ENCODE measurements at places on chromosomes 7 and 10.

- no peak for DNase-seq
Measured at GRCh38 chr10:52391927-52392602, 78.0 kb downstream of the DKK1 start.

DNA sequence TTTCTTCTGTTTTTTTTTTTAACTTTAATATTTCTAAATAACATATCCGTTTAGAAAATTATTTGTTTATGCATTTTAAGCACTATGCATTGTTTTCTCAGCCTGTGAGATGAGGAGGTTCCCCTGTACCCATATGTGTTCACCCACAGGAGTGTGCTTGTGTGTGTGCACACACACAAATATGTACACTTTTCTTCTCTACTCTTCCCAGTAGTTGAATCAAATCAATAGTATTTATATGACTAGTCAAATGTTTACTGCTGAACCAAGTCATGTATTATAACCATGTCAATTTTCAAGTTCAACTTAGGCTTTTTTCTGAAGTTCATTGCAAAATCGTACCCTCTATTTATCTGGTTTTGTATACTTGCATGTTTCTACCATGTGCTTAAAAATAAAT is 37.3 kb downstream of the HDAC9 start:
- DNase-seq = no peak

DNA sequence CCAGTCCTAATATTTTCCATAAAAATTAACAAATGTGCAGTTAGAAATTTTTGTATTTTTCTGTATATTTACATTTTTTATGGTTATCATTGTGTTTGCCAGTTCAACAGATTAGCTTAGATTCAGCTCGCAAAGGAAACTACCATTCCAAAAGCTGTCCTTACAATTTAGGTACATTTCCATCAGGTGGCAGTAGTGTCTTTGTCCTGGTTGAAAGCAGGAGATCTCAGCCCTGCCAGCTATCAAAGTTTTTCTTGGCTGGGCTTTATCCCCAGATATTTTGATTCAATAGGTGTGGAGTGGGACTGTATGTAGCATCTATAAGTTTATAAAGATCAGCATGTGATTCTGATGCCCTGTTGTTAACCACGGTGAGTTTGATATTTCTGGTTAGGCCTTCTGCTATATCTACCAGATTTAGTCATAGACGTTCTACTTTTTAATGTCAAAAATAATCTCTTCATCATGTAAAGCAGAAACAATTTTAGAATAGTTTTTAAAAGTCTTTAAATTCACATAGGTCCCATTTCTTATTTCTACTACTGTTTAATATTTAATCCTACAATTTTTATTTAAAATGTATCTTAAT is 15.5 kb upstream of the ICA1 start:
- DNase-seq = no peak

- no peak for DNase-seq
Measured at GRCh38 chr7:26454180-26454579, 162.5 kb downstream of the SNX10 start.

DNA sequence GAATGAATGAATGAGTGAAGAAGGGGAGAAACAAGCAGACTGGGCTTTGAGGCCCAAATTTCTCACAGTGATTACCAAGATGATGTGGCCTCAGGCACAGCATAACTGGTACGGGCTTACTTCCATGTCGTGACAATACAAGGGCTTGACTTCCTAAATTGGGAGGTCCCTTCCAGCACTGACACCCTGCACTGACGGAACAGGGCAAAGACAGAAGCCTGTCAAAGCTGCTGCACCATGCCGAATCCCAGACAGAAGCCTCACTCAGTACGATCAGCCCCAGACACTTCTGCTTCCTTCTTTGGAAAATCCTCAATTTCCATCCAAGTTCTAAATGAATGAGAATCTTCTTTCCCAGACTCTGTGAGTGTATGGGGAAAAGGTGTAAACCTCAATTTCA is 51.9 kb downstream of the GNA12 start:
- no peak for DNase-seq

- DNase-seq = no peak
Measured at GRCh38 chr7:12152196-12152918, 58.7 kb upstream of the TMEM106B start.

- DNase-seq = peak; percentile 17
Measured at GRCh38 chr10:34994565-34995142, 95.5 kb downstream of the CUL2 start.

DNA sequence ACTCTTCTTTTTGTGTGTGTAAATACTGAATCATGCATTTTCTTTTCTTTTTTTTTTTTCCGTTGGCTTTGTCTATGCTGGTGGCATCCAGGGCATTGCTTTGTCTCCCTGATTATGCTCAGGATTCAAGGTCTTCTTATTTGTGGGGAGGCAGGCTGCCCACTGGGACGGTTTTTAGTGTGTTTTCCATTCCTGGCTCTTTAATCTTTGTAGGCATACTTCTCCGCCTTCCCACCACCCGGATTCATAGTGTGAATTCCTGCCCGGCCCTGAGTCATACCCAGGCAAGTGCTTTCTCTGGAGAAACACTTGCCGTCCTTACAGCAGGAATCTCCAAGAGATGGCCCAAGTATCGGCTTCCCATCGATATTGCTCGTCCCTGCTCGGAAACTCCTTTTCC is 5.2 kb downstream of the ZNF655 start:
- DNase-seq = no peak

- no peak for DNase-seq
Measured at GRCh38 chr7:127380479-127380878, 12.0 kb downstream of the ZNF800 start.

DNA sequence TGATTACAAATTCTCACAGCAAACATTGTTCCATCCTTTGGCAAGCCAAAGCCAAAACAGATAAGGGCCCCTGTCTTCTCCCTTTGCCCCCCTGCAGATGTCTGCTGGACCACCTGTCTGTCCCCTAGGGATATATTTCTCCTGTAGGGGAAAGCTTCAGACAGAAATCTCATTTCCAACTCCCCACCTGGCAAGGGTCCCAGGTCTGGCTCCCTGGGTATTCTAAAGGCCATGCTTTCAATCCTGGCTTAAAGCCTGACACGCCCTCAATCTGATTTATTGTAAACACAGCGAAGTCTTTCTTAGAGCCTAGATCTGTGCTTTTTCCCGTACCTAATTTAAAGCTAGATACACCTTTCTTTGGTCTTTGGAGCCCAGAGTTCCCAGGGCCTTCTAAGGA is 66.1 kb downstream of the KCNMA1 start:
- no peak for DNase-seq

DNA sequence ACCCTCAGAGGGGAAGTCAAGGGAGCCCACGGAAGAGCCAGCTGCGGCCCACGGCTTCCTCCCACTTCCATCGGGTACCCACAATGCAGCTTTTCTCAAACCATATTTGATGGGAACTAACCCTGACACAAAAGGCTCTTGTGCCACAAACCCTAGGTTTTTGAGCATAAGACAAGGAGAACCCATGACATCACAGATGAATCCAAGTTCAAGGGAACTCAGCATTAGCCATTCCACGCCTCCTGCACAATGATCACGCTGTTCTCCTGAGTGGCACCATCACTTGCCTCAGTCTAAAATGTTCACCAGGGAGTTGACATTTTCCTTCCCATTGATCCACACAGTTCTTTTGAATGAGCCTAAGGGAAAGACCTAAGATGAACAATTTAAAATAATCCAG is 70.4 kb downstream of the ITIH5 start:
- DNase-seq = no peak

GRCh38 chr7:99601656-99602310 is 3.7 kb downstream of the TMEM225B start:
- DNase-seq = no peak

- DNase-seq = no peak
Measured at GRCh38 chr10:123151737-123152135, 2.5 kb upstream of the BUB3 start.

DNA sequence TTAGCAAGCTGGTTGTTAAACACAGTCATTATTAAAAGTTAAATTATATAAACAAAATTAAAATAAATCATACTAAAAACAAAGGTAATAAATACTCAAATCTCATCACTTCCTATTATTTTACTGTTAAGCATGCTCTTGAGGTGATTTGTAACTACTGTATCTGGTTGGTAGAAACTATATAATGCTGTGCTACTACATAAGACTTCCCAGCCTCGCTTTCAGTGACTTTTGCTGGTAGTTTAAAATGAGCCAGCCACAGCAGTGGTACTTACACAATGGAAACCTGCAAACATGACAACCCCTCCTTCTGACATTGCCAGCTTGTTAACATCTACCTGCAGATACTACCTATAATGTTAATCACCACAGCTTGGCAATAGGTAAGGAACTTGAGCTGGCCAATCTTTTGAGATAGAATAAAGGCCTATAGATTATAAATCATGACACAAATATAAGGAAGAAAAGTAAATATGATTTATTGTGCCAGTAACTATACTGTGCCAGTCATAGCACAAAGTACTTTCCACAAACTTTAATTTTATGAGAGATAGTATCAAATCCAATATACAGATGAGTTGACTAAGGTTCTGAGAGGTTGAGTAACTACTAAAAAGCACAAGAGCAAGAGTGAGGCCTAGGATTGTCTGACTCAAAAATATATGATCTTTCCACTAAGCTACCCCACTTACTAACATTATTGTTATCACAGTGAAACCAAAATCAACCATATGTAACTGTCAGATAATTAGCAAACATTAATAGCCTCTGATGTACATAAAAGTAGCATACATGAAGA is 181.1 kb upstream of the ASAH2 start:
- no peak for DNase-seq

DNA sequence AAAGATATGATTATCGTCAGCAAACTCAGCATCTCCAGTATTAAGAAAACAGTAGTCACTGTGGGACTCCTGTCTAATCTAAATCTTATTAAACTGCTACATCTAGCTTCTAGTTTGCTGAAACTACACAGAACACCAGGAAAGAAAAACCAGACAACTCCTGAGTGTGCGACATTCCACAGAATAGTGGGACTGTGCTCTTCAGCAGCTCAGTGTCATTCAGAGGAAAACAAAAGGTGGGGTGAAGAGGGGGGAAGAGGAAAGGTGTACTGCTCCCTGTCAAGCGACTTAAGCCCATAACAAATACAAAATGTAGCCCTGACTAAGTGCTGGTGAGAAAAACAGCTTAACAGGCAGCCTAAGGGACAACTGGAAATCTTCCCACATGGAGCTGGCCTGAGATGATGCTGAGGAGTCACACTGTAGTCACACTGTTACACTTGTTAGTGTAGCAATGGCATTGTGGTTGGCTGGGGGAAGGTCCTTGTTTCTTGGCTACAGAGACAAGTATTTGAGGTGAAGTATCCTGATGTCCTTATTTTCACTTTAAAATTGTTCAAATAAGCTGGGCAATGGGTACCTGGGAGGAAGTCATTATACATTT is 135.5 kb downstream of the USP6NL start:
- no peak for DNase-seq

- no peak for DNase-seq
Measured at GRCh38 chr10:114662646-114663217, 4.7 kb upstream of the ABLIM1 start.

- DNase-seq = no peak
Measured at GRCh38 chr7:116786791-116787443, 75.5 kb upstream of the CAPZA2 start.

DNA sequence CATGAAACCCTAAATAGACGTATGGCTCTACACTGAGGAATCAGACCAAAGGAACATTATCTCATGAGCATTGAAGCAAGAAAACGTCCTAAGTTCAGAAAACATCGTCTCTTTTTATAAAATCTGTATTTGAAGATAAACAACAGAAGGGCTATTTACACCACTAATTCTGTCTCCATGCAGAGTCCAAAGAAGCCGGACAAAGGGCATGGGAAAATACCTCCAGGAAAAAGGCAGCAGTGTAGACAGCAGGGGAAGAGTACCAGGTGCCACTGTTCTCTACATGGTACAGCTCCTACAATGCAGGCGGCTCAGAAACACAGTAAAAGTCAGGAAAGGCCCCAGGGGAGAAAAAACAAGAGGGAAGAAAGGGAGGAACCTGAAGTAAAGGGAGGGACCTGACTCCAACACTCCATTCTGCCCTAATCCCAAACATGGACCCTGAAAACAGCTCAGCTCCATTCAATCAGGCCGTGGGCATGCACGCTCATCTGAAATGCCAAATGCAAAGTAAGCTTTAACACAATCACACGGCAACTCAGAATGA is 17.5 kb downstream of the FAM171A1 start:
- DNase-seq = no peak

- no peak for DNase-seq
Measured at GRCh38 chr7:107592361-107593024, 12.4 kb downstream of the BCAP29 start.

- DNase-seq = no peak
Measured at GRCh38 chr10:74140553-74140952, 10.1 kb downstream of the AP3M1 start.

GRCh38 chr7:113945018-113945938 is 26.5 kb upstream of the PPP1R3A start:
- DNase-seq = no peak

DNA sequence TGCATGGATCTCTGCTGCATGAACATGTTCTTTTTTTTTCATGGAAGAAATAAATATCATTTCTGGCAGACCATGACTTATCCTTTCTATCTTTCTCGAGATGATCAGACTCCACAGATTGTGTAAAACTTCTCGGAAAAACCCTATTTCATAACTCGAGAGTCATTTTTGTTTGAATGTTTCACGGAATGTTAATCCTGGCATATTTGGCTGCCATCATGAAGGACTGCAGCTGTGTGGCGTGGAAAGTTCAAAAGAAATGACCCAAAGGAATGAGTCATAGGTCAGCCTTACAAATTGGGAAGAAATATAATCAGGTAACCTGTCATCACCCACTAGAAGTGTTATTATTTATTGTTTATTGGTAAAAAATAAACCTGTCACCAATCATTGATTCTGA is 566.8 kb downstream of the SDK1 start:
- DNase-seq = no peak

DNA sequence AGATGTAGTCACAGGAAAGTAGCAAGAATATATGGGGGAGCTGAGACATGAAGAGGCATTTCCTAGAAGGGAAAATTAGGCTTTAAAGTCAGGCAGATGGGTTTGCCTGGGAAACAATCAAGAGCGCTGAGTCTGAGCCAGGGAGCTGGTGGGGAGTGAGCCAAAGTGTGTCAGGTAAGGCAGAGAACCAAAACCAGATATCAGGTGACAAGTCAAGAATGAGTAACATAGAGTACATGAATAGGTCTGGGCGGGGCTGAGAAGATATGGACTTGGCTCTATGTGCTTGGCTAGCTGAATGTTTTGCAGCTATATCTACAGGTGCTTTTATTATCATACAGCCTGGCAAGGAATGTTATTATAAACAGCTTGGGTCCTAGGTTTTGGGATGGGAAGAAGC is 49.3 kb downstream of the GPR141 start:
- no peak for DNase-seq

DNA sequence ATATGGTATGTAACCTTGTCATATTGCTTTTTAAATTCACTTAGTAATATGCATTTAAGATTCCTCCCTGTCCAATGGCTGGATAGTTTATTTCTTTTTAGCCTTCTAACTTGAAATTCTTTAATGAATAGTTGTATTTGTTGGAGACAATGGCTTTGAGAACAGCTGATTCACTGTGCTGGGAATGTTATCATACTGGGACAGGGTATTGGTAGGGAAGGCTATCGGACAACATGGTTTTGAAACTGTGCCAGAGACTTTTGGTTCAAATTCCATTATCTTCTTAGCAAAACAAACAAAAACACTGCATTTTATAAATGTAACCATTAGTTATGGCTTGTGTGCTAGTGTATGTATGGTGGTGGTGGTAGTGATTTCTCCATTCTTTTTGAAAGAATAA is 517.1 kb upstream of the ANKRD30A start:
- no peak for DNase-seq

- peak; percentile 77 for DNase-seq
Measured at GRCh38 chr7:104983578-104984539, 30.1 kb upstream of the KMT2E start.

All from activated naive CD4-positive, alpha-beta T cell (primary cell).